Panc1 (cell line): ENCODE measurements at places on chromosomes 5 and 9. TPM values are rescaled to one million over a fixed set of nuclear protein-coding genes. Genes with fewer than 3 reads are reported as not detected.

DNA sequence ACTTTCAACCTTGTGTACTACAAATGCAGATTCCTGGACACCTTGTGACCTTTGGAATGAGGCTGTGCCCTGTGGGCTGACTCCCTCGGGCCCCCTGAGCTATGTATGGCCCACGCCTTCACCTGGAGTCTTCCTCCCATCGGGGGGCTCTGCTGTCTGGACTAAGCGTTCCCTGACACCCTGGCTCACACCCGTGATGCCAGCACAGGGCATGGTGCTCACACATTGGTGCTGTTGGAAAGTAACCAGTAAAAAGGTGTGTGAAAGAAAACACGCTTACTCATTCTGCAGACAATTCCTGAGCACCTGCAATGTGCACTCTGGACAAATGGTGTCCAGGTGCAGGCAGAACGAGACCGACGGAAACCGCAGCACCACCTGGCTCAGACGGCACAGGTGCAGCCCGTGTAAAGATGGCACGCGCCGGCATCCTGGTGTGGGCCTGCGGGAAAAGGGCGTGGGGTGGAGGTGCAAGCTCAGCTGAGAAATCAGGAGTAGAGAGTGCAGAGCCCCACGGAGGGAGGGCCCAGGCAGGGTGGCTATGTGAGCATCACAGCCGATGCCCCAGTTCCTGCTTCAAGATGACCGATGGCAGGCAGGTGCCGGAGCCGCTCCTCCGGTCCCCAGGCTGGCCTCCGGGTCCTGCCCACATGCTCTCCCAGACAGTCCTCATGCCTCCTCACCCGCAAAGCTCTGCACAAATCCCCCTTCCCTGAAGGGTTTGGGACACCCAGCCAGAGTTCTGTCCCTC, 11.0 kb downstream of the LPCAT1 start:
- DNase-seq: no peak

- no peak for DNase-seq
Observed at GRCh38 chr5:176134529-176135223, 103.5 kb upstream of the SIMC1 start.

DNA sequence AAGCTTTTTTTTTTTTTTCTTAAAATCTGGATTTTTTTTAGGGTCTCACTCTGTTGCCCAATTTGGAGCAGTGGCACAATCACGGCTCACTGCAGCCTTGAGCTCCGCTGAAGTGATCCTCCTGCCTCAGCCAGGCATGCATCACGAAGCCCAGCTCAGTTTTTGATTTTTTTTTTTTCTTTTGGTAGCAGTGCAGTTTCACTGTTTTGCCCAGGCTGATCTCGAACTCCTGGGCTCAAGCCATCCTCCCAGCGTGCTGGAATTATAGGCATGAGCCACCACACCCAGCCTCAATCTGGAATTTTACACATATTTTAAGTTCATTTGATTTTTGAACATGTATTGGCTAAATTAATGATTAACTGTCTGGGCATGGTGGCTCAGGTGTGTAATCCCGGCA, 36.3 kb downstream of the TRIO start:
- no peak for DNase-seq

AIF1L gene
- total RNA-seq: 6.0 TPM

DNA sequence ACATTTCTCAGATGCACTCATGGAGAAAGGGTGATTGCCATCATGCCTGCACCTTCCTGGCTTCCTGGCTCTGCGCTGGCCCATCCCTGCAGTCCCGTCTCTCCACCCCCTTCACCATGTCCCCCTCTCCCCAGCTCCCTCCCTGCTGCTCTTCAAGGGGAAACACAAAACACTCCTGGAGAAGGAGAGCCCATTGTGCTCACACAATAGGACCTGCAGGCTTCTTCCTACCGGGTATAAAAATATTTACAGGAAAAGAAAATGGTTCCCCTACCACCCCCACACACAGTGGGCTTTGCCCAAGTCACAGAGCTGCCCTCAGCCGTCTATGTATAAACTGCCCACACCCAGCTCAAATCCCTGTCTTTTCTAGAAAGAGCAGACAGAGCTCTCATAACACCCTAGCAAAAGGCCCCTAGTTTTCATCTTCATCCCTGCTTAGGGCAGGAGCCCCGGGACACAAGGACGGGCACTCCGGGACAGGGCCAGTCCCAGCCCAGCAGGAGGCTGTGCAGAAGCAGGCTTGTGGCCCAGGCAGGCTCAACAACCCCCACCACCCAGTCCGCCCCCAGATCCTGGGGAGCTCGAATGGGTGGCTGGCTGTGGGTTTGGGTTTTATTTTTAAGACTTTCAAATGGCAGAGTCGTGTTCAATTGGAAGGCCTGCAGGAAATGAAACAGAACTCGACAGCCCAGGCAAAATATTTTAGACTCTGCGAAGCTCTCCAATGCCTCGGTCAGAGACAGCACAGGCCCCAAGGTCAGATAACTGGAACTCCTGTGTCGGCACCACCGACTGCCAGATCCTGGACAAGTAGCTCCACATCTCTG, 77.3 kb downstream of the LRSAM1 start:
- no peak for DNase-seq

PCDHGA5 gene
- total RNA-seq: 0.67 TPM

GABRP gene
- not detected for total RNA-seq
